ENCODE measurements at places on chromosomes 7 and 10.

GRCh38 chr7:133167300-133167699, 85.4 kb upstream of the CHCHD3 start:
- DNase-seq, result no peak

GRCh38 chr7:92657391-92657790, 67.2 kb upstream of the FAM133B start:
- no peak for DNase-seq

DNA sequence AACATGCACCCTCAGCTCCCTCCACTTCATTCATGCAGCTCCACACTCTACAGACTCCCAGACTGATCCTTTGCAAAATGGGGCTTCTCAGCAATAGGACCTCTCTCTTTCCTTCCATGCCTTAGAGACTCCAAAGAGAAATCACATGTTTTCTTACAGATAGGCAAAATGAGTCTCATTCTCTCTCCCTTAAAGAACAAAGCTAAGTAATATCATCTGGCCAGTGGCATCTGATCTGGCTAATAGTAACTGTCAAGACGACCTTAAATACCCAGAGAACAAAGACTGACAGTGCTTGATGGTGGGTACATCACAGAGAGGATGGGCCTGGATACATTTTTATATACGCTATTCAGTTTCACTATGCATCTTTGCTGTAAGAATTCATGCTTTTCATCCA, 43.1 kb upstream of the CALD1 start:
- no peak for DNase-seq

- DNase-seq, result no peak
These were observed 54.3 kb downstream of the ASB13 start for GRCh38 chr10:5611899-5612680.

- DNase-seq, result no peak
These were observed 5.0 kb downstream of the SLC16A9 start for GRCh38 chr10:59704630-59705029.

GRCh38 chr7:21149809-21150208, 278.1 kb upstream of the SP4 start:
- DNase-seq, result no peak

GRCh38 chr7:4079366-4079765, 602.7 kb upstream of the FOXK1 start:
- no peak for DNase-seq

GRCh38 chr7:66952343-66953043, 31.5 kb downstream of the TMEM248 start:
- DNase-seq, result no peak

DNA sequence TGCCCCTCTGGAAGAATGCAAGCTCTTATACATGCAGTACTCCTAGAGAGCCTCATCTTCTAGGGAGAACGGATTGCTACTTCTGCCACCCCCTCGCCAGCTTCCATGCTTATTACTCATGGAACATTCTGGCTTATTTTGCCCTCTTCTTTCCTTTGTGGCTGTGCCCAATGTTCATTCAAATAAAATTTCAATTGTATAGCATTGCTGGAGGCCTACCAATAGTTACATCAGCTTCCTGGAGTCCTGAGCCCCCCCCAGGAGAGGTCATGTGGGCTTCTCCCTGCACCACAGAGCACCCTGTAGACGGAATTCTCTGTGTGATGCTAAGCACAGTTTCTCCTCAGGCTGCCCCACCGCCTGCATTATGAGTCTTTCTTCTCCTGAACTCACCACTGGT, 1094.0 kb downstream of the KCNMA1 start:
- DNase-seq, result no peak

GRCh38 chr10:60253484-60253883, 136.2 kb downstream of the ANK3 start:
- no peak for DNase-seq

DNA sequence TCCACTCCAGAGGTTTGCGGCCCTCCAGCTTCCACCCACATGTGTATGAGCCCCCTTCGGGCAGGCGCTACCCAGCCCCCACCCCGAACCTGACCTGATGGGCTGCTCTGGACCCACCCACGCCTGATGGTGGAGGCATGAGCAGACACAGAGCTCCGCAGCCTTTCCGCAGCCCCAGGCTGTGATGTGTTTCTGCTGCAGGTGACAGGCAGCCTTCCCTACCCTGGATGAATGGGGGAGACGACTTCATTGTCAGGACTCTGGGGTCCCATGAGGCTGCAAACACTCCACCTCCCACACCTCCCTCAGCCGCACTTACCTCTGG, 61.2 kb downstream of the OAT start:
- DNase-seq, result no peak

All from GM12865 (cell line).